NCI-H1694 (cell line): ENCODE measurements at places on chromosomes 4 and X.

- no peak for DNase-seq
These were observed 190.6 kb downstream of the FRAS1 start for GRCh38 chr4:78247536-78248285.

GRCh38 chr4:164731827-164732474 is 22.0 kb upstream of the SMIM31 start:
- peak; percentile 1 for DNase-seq

- no peak for DNase-seq
These were observed 341.4 kb upstream of the NOCT start for GRCh38 chr4:138674209-138674608.

DNA sequence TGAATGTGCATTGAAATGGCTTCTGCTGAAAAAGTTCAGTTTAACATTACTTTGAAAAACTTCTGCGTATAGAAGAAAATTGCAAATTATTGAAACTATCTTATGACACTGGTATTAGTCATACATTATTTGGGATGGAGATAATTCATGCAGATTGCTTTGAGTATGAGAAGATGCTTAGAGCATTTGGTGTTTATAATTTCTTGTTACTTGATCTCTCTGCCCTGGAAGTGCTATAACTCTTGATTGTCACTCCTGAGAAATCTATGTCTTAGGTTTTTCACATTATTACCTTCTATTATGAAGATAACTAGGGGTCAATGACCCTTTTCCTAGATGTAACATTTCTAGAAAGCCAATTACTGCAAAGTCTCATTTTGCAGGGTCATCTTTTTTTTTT is 36.4 kb downstream of the TMEM131L start:
- no peak for DNase-seq

DNA sequence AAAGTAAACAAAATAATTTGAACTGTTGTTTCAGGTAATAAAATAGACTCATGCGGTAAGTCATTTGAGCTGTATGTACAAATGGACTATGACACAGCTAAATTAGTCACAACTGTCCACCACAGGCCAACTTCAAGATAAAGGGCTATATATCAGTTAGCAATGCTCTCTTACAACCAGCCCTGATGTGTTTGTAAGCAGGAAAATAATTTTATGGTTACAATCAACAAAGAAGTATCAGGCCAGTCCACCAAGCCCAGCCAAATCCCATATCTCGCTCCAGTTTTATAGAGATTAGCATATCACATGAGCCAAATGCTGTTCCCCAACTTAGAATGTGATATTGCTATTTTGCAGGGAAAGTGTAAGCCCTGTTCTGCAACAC is 511 bp upstream of the DUSP21 start:
- no peak for DNase-seq
